ENCODE measurements at places on chromosomes 11 and 22. TPM values are rescaled to one million over a fixed set of nuclear protein-coding genes. Genes with fewer than 3 reads are reported as not detected.

DNA sequence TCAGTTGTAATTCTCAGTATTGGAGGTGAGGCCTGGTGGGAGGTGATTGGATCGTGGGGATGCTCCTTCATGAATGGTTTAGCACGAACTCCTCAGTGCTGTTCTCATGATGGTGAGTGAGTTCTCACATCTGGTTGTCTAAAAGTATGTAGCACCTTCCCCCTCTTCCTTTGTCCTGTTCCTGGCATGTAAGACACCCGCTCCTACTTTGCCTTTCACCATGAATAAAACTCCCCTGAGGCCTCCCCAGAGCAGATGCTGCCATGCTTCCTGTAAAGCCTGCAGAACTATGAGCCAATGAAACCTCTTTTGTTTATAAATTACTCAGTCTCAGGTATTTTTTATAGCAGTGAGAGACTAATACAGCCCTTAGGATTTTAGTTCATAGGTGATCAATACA is 191.5 kb downstream of the MAML2 start:
- DNase-seq, result no peak

DNA sequence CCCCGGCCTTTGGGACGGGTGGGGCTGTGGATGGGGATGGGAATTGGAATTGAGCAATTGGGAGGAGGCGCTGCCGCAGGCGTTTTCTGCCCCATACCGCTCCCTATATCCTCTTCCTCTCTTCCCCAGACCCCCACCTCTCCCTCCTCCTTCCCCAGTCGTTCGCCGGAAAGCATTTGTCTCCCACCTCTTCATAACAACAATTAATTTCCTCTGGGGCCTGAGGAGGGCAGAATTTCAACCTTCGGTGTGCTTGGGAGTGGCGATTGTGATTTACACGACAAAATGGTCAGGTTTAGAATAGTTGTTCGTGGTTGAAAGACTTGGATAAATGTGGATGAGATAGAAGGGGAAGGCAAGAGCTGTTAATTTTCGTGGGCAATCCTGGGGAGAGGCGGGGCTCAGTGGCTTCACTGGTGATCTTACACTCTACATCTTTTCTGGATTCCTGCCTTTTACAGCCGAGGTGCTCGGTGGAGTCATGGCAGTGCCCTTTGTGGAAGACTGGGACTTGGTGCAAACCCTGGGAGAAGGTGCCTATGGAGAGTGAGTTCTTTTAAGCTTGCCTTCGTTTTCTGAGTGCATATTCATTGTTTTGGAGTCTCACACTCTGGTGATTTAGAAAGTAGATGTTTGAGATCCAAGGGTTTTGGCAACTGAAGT is 1.5 kb downstream of the CHEK1 start:
- peak; percentile 93 for DNase-seq

GRCh38 chr11:64888729-64889511 is 10.5 kb upstream of the EHD1 start:
- no peak for DNase-seq

The ROBO4 gene
- total RNA-seq, result 23.4 TPM

DNA sequence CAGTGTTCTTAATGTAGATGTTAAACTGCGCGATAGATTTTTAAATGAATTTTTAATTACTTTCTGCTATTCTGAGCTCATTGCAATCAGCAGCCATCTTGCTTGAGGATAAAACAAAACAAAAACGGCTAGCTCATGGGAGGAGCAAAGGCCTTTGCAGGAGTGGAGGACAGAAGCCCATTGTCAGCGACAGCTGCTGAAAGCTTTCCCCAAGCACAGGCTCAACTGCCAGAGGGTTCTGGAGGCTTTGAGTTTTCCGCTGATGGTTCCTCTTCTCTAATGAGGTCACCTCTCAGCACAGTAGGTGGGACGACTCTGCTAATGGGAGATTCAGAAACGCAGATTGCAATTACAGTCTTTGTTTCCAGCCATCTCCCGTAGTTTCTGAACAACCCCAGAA is 167.1 kb upstream of the TTC12 start:
- DNase-seq, result peak; percentile 51

The CHST1 gene
- total RNA-seq, result 5.8 TPM

DNA sequence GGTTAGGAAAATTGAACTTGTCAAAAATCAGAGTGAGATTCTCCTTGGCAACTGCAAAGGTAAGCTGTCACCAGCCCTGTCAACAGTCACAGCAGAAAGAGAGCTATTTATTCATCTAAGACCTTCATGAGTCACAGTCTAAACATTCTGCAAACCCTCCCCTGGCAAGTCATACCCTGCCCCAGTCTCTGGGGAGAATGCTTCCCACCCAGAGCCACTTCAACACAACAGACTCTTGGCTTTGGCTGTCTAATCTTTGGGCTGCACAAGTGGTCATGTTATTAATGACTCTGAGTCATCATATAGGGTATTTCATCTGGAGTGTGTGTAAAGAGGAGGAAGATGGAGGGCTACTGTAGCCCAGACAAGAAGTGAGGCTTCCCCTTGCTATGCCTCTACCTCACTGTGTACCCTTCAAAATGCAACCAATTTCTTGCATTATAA is 153.4 kb downstream of the CCDC34 start:
- peak; percentile 95 for DNase-seq

DNA sequence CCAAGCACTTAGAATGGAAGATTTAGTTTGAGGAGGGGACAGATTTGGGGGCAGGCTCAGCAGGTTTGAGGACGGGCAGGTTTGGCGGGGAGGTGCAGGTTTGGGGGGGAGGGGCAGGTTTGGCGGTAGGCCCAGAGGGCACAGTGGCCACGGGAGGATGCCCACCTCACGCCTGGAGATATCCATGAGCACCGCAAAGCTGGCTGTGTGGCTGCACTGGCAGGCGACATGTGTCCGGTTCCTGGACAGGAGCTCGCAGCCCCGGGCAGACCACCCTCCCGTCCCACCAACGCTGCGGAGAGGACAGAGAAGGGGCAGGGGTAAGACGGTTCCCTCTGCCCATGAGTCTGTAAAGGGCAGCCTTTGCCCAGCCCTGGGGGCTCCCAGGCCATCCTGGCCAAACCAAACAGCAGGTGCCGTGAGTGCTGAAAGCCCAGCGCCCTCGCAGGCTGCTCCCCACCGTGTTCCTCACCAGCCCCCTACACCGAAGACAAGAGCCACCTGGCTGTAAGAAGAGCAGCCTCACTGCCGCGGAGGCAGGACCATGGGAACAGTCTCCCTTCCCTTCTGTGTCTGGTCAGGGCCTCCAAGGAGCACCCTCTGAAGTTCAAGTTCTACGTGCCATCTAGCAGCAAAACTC is 43.0 kb downstream of the TRMU start:
- DNase-seq, result no peak

DNA sequence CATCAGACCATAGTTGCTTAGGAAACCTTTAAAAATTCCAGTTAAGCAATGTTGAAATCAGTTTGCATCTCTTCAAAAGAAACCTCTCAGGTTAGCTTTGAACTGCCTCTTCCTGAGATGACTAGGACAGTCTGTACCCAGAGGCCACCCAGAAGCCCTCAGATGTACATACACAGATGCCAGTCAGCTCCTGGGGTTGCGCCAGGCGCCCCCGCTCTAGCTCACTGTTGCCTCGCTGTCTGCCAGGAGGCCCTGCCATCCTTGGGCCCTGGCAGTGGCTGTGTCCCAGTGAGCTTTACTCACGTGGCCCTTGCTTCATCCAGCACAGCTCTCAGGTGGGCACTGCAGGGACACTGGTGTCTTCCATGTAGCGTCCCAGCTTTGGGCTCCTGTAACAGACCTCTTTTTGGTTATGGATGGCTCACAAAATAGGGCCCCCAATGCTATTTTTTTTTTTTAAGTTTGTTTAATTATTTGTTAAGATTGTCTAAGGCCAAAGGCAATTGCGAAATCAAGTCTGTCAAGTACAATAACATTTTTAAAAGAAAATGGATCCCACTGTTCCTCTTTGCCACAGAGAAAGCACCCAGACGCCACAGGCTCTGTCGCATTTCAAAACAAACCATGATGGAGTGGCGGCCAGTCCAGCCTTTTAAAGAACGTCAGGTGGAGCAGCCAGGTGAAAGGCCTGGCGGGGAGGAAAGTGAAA is 73.4 kb downstream of the NCAPD3 start:
- no peak for DNase-seq

GRCh38 chr22:38448945-38449745 is 5.9 kb downstream of the KCNJ4 start:
- no peak for DNase-seq

DNA sequence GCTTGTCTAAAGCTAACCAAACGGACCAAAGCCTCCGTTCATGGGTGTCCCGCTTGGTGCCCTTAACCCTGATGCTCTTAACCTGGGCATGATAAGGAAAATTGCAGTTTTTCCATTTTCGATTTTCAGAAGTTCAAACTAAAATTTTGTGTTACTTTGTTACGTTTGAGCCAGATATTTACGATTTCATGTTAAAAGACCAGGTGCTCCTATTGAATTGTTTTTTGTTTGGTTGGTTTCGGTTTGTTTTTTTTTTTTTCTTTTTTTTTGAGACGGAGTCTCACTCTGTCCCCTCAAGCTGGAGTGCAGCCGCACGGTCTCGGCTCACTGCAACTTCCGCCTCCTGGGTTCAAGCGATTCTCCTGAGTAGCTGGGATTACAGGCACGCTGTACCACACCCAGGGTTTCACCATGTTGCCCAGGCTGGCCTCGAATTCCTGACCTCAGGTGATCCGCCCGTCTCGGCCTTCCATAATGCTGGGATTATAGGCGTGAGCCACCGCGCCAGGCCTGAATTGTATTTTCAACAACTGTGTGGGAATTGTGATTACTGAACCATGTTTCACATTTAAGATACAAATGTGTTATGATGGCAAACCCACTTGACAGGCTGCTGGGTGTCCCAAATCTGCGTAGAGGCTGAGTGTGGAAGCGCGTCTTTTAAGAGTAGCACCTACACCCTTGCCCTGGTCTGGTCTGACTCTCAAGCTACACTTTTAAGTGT is 864 bp upstream of the USP28 start:
- DNase-seq, result no peak

- no peak for DNase-seq
Measured at GRCh38 chr22:29816980-29817379, 21.1 kb downstream of the ASCC2 start.

The NLRP14 gene
- not detected for total RNA-seq

- DNase-seq, result peak; percentile 0
Measured at GRCh38 chr11:92527467-92527866, 302.8 kb downstream of the FAT3 start.

The KCNE3 gene
- total RNA-seq, result 0.23 TPM

The FOSL1 gene
- total RNA-seq, result 257 TPM

The PKDREJ gene
- total RNA-seq, result not detected

- no peak for DNase-seq
Measured at GRCh38 chr11:68081691-68082090, 39.5 kb downstream of the CHKA start.

- DNase-seq, result no peak
Measured at GRCh38 chr11:8298801-8299786, 35.4 kb upstream of the LMO1 start.

GRCh38 chr11:77474684-77475060 is 778 bp upstream of the PAK1 start:
- DNase-seq, result no peak

The ARL2 gene
- total RNA-seq, result 102 TPM

DNA sequence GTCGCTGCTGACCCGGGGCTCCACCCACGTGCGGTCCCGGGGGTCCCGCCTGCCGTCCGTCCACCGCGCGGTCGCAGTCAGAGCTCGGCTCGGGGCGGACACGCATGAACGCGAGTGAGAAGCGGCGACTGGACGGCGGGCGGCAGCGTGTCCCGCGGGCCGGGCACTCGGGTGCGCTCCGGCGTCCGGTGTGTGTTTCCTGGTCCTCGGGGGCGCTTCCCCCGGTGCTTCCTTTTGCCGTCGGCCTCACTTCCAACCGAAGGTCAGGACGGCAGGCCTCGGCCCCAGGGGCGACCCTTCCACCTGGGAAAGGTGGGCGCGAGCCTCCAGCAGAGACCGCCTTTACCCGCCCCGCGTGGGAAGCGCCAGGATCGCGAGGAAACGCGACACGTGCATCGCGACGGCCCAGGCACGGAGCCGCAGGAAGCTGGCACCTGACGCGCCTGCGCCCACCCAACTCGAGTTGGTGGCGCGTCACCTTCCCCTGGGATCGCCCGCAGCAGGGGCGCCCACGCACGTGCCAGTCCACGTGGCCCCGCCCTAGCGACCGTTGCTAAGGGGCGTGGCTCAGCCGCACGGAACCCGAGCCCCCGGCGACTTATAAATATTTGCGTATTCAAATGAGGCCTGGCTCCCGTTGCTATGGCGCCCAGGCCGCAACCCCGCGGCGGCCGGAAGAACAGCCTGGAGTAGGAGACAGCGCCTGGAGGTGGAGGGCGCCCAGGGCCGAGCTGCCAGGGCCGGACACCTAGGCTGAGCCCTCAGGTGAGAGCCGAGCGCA is at the start of gene LRRC56:
Gene LRRC56 (plus strand): TSS at position 687 of the 781 bp plus-strand sequence. CDS start 3,158 bp downstream, outside the sequence.
- DNase-seq, result no peak

- no peak for DNase-seq
Measured at GRCh38 chr11:117917591-117918151, 11.5 kb downstream of the TMPRSS13 start.

DNA sequence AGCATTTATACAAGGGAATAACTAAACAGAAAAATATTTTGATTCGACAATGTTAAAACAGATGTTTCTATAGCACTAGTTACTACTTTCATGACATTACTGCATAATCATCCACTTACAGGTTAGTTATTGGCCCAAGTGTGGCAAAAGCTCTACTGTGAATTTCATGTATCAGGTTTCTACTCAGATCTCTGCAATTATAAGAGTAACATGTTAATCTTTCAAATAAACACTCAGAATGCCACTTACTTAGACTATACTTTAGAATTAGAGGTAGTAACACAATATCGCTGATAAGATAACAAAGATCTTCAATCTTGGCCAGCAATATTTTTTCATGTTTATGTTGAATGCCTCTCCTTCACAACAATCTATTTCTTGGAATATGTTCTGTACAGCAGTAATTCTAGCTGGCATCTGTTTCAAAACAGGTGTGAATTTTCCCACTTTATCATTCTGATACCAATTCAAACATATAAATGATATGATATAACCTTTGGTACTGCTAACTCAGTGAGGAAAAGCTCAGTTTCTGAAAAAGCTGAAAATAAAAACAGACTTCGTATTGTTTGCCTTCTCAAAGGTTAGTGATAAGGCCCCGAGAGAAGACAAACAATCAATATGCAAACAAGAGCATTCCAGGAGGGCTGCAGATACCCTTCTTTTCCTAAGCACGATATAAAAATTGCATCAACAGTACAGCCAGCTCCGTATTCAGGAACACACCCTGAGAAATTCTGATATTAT is 11.0 kb upstream of the CCDC34 start:
- DNase-seq, result no peak

DNA sequence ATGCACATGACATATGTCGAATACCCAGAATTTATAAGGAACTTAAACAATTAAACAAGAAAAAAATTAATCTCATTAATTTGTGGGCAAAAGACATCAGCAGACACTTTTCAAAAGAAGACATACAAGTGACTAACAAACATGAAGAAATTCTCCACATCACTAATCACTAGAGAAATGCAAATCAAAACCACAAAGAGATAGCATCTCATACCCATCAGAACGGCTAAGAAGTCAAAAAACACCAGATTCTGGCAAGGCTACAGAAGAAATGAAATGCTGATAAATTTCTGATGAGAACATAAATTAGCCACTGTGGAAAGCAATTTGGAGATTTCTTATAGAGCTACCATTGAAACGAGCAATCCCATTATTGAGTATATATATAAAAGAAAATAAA is 210.6 kb upstream of the LUZP2 start:
- no peak for DNase-seq

The OR1S1 gene
- not detected for total RNA-seq

All from LHCN-M2 (cell line).